ENCODE measurements at places on chromosomes 5 and 9.

GRCh38 chr9:132026932-132027585 is 52.6 kb downstream of the MED27 start:
- DNase-seq, result no peak

GRCh38 chr5:146815411-146815810 is 63.1 kb downstream of the PPP2R2B start:
- no peak for DNase-seq

- no peak for DNase-seq
These were observed 21.5 kb upstream of the DAB2 start for GRCh38 chr5:39446231-39446630.

- DNase-seq, result no peak
These were observed 23.0 kb upstream of the ZNF366 start for GRCh38 chr5:72530196-72530595.

GRCh38 chr5:62306896-62307689 is 1.1 kb downstream of the KIF2A start:
- no peak for DNase-seq

DNA sequence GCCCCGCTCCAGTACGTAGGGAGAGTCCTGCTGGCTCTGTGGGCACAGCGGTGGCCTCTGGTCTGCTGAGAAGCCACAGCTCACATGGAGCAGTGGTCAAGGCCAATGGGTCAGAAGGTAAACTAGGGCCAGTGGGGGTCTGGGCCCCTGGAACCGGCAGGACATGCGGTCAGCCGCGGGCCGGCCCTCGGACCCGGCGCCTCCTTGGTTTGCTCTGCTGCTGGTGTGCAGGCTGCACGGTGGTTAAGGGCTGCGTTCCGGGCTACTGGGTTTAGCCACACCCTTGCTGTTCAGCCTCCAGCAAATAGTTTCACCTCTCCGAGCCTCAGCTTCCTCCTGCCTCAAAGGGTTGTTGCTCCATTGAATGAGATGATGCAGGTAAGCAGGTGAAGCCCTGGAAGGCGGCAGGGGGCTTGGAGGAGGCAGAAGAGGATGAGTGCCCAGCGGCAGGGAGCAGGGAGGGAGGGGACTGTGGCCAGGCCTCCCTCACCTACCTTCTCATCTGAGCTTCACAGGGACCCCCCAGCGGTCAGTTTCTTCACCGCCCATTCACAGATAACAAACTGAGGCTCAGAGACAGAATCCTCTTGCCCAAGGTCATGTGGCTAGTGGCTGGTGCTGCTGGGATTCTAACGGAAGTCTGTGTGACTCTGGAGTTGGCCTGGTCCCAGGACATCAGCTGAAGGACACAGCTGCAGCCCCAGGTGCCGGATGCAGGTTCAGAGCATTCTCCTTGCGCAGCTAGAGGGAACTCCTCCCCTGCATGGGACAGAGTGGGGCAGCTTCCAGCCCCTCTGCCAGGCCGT is 3.7 kb upstream of the COL5A1 start:
- no peak for DNase-seq
